ENCODE measurements at places on chromosomes 13 and 19.

DNA sequence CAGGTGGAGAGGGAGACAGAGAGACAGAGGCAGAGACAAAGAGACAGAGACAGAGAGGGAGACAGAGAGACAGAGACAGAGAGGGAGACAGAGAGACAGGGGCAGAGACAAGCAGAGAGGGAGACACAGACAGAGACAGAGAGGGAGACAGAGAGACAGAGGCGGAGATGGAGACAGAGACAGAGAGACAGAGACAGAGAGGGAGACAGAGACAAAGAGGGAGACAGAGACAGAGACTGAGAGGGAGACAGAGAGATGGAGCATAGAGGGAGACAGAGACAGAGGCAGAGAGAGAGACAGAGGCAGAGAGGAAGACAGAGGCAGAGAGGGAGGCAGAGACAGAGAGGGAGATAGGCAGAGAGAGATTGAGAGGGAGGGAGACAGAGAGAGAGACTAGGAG is 29.3 kb downstream of the SBNO2 start:
- DNase-seq: no peak

GRCh38 chr13:36369268-36370107 is 23.3 kb upstream of the SPART start:
- DNase-seq: no peak

DNA sequence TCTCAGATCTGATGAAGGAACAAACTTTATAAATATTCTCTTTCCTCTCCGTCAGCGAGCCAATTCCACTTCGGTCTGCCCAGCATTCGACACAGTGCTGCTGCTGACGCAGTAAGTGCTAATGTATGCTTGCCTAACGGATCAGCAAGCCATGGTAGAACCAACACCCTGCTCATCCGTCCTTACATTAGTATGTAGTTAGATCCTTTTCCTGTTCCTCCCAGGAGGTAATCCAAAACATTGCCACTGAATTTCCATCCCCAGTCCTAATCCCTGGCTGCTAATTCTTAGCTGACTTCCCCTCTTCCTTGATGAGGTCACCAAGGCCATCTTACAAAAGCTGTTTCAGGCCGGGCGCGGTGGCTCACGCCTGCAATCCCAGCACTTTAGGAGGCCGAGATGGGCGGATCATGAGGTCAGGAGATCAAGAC is 88.0 kb downstream of the STARD13 start:
- DNase-seq: no peak

GRCh38 chr13:18953139-18953930 is 228.3 kb downstream of the TUBA3C start:
- DNase-seq: no peak

DNA sequence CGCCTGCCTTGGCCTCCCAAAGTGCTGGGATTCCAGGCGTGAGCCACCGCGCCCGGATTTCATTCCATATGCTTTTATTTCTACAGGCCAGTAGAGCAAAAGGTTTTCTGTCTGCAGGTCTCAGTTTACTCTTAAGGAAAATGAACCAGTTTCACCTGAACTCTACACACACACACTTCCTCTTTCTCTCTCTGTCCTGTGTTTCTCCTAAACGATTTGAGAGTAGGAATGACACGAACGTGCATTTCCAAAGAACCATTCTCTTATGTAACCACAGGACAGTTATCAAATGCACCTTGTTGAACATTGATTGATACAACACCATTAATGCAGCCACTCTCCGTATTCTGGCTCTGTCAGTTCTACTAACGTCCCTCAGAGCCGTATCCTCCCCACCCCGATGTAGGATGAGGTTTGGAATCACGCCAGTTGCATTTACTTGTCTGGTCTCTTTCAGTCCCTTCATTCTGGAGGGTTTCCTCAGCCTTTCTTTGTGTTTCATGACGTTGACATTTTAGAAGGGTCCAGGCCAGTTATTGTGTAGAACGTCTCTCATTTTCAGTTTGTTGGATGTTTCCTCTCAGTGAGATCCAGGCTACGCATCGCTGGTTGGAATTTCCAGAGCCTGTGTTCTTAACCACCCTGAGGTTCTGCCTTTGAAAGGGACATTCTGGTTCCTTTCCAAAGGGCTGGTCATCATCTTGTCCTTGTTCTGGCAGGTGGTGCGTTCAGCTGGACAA is 36.0 kb downstream of the BICRA start:
- DNase-seq: no peak

DNA sequence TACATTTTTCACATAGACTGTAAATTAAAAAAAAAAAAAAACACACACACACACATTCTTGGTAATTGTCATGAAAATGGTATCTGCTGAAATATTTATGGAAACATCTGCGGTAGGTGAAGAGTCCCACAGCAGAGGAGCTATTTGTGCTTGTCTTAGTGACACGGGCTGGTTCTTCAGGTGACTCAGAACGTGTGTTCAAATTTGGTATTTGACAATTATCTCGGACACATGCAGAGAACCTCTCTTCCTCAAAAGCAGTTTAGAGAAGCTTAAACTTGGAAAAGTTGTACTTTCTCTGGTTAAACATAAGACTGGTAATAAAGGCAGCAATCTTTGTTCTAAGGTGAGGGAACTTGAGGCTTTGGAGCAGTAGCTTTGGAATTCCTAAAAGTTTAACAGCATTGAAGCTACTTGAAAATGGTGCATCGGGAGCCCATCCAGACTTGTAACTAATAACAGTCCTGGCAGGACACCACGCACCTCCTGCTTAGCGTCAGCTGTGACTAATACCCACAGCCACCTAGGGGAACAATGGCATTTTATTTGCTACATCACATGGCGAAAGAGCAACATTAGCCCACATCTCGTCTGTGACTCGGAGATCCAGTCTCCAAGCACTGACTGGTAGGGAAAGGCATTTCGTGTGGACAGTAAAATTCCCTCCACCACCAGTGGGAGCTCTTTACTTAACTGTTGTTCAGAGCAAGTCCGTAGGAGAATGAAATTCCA is 1505.1 kb upstream of the SLC10A2 start:
- no peak for DNase-seq

GRCh38 chr13:26022538-26023292 is 29.1 kb downstream of the SHISA2 start:
- DNase-seq: no peak

GRCh38 chr13:113448545-113448884 is 4.8 kb downstream of the ADPRHL1 start:
- no peak for DNase-seq

DNA sequence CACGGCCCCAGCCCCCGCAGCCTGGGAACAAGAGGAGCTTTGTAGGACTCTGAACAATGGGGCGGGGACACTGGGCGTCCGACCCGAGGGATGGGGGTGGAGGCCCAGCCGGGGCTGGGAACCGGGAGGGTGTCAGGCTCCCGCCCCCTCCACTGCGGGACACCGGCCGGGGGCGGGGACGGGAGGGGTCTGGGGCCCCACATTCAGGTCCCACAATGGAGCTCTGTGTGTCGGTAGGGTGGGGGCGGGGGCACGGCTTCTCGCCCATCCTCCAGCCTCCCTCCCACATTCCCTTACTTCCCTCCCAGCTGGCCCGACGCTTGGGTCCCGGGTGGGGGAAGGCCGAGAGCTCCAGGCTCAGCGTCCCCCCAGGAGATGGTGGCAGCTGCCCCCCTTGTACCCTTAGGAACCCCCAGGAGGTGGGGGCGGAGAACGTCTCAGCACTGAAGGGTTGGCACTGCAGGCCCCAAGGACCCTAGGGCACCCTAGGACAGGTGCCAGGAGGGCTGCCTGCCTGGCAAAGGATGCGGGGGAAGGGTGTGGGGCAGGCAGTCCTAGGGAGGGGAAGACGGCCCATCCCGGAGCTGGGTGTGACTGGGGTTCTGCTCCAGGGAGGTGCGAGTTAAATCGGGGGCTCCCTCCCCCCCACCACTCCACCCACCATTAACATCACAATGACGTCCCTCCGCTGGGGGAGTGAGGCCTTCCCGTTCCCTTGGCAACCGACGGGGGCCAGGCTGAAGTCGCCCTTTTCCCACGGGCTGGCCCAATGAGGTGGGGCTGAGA is 5.3 kb downstream of the TTYH1 start:
- DNase-seq: no peak

DNA sequence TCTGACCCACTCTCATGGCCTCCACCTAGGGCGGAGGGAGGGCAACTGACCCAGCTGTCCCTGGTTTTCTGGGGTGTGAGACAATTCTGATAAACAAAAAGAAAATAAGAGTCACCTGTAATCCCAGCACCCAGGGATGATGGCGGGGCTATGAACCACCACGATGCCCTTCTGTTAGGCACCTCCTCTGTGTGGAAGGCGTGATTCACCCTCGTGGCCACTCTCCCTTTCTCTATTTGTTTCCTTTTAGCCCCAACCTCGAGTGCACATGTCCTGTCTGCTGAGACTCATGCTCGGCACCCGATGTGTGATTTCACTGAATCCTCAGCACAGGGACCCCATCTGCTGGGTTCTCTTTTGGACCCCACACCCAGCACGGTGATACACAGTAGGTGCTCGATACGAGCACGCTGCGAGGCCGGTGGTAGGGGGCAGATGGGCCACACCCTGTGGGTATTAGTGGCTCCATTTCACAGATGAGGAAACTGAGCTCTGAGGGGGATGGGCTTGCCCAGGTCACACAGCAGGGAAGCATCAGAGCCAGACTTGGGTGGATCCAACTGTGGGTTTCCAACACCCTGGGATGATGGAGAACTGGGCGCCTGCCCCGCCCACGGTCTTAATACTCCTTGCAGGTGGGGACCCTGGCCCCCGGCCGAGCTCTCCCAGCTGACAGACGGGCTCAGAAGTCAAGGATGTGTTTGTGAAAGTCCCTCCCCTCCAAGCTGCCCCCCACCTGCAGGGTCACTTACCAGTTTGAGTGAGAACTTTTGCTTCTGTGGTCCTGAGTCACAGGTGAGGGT is 24.9 kb downstream of the VRK3 start:
- no peak for DNase-seq

- DNase-seq: no peak
Measured at GRCh38 chr19:35120492-35120891, 4.9 kb downstream of the FXYD3 start.

- no peak for DNase-seq
Measured at GRCh38 chr19:32168606-32169005, 176.8 kb upstream of the ZNF507 start.

GRCh38 chr19:45500918-45501729 is 2.9 kb downstream of the PPM1N start:
- DNase-seq: no peak

- no peak for DNase-seq
Measured at GRCh38 chr19:41795031-41795461, 1.3 kb upstream of the CEACAM3 start.
